Daoy (cell line): ENCODE measurements at places on chromosomes 4 and X. TPM values are rescaled to one million over a fixed set of nuclear protein-coding genes. Genes with fewer than 3 reads are reported as not detected.

- DNase-seq, result no peak
These were observed 269.9 kb upstream of the GALNT7 start for GRCh38 chr4:172898715-172899114.

CLNK gene
- not detected in 2 replicates for total RNA-seq

GRCh38 chr4:112560084-112560483 is 44.1 kb upstream of the NEUROG2 start:
- DNase-seq, result no peak

RNF150 gene
- total RNA-seq, result 1.9 and 2.4 TPM in 2 replicates

- no peak for DNase-seq
These were observed 192.9 kb upstream of the RBPJ start for GRCh38 chr4:26127851-26128337.

GRCh38 chr4:110096405-110096804 is 102.0 kb downstream of the ELOVL6 start:
- no peak for DNase-seq

GRCh38 chr4:81352446-81352835 is 119.3 kb downstream of the RASGEF1B start:
- DNase-seq, result no peak

DNA sequence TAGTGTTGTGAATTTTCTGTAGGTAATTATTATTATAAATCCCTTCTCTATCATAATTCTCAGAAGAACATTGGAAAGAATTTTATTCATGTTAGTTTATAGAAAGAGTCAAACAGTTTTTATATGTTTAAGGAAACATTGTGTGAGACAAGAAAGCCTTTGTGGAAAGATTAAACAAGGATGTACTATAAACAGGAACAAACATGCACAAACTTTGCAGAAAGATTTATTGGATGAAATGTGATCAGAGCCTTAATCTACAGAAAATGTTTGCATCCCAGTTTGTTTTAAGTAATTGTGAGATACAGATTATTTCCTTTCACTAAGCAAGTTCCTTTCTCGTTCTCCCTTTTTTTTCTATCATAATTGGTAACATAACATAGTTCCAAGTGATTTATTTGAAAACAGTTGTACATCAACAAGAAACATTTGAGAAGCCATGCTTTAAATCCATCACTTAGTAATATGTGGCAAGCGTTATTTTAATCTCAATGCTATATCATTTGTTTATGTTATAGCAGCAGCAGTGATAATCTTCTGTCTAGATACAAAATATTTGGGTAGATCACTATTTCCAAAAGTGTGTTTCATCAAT is 129.4 kb downstream of the SLC4A4 start:
- no peak for DNase-seq

DNA sequence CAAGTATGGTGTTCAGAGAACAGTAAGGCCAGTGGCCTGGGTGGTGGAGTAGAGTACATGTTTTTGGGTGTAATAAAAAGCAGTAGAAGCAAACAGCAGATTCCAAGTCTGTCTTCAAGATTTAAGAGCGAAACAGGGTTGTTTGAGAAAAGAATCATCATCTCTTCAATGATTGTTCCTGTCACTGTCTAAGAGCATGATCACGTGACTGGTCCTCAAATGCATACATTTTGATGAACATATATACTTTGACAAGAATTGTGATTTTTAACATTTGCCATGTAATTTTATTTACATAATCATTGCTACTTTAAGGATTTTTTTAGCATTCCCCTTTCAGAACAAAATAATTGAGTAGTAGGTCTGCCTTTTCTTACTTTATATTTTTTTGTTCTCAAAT is 252.6 kb upstream of the GPR101 start:
- DNase-seq, result no peak
